Osteocyte (in vitro differentiated cells): ENCODE measurements at places on chromosomes 3 and 15. TPM values are rescaled to one million over a fixed set of nuclear protein-coding genes. Genes with fewer than 3 reads are reported as not detected.
A peak's percentile ranks its signal among the peaks of the same experiment; 100 is the strongest.

The HDC gene
- total RNA-seq, result not detected in 2 replicates

The SH2D7 gene
- total RNA-seq, result not detected in 2 replicates

The B3GALNT1 gene
- total RNA-seq, result 15.0 and 18.5 TPM in 2 replicates

The LSM3 gene
- total RNA-seq, result 9.9 and 10.0 TPM in 2 replicates

The ZNF385D gene
- 0.43 and 0.71 TPM in 2 replicates for total RNA-seq

The SNTN gene
- total RNA-seq, result not detected in 2 replicates

The STAB1 gene
- not detected in 2 replicates for total RNA-seq

- DNase-seq, result no peak
- peaks cover 11% of the 10 kb centered on the region for H3K27me3 ChIP-seq
- no peaks in the 10 kb centered on the region for H3K36me3 ChIP-seq
- H3K4me3 ChIP-seq, result no peak within 1 kb of the TSS
Measured at GRCh38 chr3:122324871-122325323, at the start of gene CSTA. Gene CSTA (plus strand): TSS chr3:122325248. CDS start chr3:122325293, 45 bp downstream.

DNA sequence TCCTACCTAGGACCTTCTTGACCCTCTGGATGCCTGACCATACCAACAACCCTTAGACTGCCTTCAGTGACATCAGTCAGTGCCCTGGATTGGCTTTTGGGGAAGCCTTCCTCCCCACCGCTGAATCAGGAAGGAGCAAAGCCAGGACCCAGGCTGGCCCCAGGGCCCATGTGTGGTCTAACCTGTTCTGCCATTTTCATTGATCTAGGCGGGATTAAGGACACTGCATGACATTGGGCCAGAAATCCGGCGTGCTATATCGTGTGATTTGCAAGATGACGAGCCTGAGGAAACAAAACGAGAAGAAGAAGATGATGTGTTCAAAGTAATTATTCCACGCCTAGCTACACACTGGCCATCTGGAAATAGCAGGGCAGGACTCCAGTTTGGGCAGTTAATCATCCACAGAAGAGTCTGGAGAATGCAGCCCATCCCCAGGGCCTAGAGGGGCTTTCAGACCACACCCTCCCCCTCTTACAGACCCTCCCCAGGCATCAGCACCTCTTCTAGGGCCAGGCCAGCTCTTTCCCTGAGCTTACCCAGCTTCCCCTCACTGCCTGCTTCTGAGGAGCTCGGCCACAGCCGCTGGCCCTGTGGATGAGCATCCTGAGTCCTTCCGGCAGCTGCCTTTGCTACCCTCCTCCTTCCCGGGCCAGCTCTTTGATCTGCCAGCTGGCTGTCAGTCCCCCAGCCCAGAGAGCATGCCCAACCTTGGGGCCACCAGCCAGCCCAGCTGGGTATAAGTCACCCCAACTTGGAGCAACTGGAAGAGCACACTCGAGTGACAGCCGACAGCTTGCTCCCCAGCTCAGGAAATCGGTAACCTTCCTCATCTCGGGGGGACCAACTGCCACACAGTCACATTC lies 45.9 kb downstream of the CHDH start:
- H3K36me3 ChIP-seq, result no peaks in the 10 kb centered on the region
- H3K27me3 ChIP-seq, result peaks cover 19% of the 10 kb centered on the region
- no peak for DNase-seq
- H3K4me3 ChIP-seq, result no peak overlapping the region
- H3K27ac ChIP-seq, result no peak overlapping the region

DNA sequence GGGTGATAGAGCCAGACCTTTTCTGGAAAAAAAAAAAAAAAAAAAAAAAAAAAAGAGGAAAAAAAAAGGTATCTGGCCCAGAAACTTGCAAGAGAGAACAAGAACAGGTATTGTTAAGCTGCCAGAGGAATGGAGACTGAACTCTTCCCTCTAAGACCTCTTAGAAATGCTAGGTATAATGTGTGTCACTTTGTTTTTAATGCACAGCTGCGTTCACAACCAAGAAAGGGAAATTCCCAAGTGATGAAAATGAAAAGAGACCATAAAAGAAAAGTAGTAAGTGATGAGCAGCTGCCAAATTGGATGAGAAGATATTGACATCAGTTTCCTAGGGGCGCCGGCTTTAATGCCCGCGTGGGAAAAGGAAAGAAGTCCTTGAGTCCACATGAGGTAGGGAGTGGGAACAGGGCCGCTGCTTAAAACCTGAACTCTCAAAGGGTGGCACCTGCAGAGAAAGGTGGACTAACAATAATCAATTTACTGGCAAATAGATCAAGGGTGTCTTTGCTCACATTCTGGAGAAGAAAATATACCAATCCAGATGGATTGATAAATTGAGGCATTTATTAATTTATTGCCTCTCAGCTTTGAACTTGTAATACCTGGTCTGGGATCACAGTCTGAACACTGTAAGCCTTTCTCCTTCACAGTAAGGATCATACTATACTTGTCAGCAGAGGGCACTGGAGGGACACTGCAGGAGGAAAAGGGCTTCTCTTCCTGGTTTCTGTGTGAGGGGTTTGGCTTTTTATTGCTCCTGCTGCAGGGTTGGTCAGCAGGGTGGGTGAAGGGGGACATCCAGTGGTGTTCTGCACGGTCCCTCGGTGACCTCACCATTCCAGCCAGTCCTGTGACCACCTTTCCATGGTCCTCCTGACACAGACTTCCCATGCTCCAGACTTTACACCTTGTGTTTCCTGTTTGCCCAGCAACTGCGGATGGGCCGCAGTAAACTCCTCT lies 131.6 kb downstream of the AQP9 start:
- DNase-seq, result no peak
- H3K4me3 ChIP-seq, result no peak overlapping the region
- no peaks in the 10 kb centered on the region for H3K4me1 ChIP-seq
- H3K36me3 ChIP-seq, result peaks cover 8% of the 10 kb centered on the region

DNA sequence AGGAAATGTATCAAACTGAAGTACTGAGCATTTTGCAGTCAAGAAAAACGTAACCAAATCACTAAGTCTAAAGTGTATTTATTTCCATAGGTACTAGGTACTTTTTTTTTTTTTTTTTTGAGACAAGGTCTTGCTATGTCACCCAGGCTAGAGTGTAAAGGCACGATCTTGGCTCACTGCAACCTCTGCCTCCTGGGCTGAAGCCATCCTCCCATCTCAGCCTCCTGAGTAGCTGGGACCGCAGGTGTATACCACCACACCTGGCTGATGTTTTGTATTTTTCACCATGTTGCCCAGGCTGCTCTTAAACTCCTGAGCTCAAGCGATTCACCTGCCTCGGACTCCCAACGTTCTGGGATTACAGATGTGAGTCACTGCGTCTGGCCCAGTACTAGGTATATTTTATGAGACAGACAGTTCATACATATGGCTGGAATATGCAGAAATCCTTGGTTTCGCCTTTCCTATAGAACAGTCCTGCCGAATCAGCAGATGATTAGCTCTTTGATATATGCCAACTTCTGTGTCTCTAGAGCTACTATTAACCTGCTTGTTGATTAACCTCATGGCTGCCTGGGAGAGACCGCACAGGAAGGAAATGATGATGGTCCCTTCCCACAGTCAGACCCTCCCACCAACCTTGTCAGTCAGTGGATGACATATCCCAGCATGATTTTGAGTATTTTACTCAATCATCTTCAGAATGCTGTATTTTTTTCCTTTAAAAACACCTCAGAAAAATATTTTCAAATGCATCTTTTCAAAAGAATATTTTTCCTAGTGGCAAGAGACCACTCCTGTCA lies 32.3 kb downstream of the TMOD3 start:
- no peak for DNase-seq
- no peak overlapping the region for H3K4me3 ChIP-seq
- H3K27me3 ChIP-seq, result no peaks in the 10 kb centered on the region
- peak overlapping the region; percentile 45 for H3K27ac ChIP-seq
- peaks cover 38% of the 10 kb centered on the region for H3K4me1 ChIP-seq
- H3K36me3 ChIP-seq, result peaks cover 27% of the 10 kb centered on the region

DNA sequence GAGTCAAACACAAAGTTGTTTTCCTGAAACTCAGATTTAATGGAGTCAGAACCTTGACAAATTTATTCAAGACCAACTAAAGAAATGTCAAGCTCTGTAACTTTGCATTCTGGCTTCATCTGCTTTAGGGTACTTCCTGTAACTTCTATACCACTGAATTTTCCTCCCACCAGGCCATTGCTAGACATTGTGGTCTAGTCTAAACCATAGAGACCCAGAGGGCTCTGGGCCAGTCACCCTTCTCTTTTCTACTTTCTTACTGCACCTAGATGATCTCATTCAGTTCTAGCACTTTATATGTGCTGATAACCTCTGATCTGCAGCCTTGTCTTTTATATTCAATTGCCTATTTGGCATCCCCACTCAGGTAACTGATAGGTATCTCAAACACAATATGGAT lies 2.8 kb upstream of the OR5K1 start:
- no peak for DNase-seq
- H3K4me1 ChIP-seq, result no peaks in the 10 kb centered on the region
- peaks cover 5% of the 10 kb centered on the region for H3K27me3 ChIP-seq
- no peak overlapping the region for H3K4me3 ChIP-seq
- no peak overlapping the region for H3K27ac ChIP-seq
- no peaks in the 10 kb centered on the region for H3K36me3 ChIP-seq
